ENCODE measurements at places on chromosomes 16 and 17.

DNA sequence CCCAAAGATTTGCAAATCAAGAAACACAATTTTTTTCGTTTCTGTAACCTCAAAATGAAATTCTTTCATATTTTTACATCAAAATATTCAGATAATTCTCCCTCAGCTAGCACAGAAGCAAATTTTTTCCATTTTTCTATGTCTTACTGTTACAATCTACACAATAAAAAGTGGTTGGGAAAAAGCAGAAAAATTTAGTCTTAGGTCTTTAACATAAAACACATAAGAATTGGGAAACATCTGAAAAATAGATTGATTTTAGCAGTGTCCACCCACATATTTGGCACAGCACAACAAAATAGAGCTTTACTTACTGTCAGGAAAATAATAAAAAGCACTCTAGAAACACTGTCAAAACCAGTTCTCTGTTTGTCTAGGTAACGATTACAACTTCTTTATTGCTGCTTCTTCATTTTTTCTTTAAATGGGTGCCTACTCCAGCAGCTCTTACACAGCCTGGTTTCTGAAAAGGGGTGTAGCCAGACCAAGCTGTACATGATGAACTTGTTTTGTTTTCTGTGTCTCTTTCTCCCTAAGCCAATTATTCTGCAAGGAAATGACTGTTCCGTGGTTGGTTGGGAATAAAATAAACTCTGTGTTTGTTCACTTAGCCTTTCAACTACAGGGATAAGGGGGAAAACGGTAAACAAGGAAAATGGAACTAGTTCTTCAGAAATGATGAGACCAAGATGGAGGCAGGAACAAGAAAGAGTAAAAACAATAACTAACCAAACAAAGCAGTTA, at the start of gene ABCA6:
ABCA6 (minus strand) TSS at position 465 of the 744 bp plus-strand sequence. CDS start 1,192 bp downstream, outside the sequence.
- no peak for DNase-seq

GRCh38 chr17:75439287-75439686, 17.1 kb upstream of the TMEM94 start:
- no peak for DNase-seq

DNA sequence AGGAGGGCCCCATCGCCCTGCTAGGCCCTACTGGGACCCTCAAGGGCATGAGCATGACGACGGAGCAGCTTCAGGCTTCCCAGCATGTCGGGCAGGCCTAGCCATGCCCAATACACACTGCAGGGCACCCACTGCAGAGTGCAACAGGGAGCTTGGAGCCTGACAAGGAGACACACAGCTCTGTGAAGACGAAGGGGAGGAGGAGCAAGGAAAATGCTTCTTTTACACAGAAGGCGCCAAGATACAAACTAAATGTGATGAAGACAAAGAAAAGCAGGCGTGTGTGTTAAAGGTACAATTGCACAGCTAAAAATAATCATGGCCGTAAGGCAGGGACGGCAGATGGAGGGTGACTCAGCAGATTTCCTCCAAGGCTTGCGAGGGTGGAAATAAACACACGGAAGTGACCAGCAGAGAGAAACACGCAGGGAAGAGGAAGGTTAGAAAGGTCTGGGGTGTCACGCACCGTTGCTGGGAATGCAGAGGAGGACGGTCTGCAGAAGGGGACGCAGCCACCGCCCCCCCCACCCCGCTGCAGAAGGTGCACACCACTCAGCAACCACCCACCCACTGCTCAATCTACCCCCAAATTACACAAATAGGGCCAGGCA, 108.5 kb downstream of the ZNF778 start:
- no peak for DNase-seq

DNA sequence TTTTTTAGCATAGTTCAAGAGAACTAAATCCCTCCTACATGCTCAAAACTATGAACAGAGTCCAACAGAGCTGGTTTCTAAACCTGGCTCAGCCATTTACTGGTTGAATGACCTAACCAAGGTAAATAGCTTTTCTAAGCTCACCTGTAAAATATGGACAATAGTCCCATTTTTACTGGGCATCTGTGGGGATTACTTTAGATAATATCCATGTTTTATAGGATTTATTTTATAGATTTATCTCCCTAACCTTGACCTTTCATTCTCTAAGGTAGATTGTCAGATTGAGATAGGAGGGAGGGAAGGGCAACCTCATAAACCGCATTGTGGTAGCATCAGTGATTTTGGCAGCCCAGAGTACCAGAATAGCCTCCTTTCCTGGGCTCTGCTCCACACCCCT, 178.5 kb upstream of the TOX3 start:
- DNase-seq: no peak

DNA sequence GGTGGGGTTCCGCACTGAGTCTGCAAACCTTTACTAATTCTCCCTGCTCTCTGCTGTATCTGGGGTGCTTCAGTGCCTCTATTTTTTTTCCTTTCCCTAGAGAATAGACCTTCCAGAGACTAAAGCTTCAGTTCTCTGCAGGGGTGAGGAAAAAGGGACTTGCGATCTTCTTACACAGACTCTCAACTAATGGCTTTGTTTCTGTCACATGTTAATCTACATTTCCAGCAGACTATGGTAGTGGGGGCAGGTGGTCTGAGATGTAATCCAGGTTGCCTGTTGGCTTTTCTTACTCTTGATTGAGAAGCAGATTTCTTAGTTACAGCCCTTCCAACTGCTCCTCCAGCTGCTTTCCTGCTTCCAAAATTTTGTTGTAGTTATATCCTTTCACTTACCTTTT, 229.0 kb upstream of the NLRP1 start:
- no peak for DNase-seq
